ENCODE measurements at places on chromosomes 7 and 10.

DNA sequence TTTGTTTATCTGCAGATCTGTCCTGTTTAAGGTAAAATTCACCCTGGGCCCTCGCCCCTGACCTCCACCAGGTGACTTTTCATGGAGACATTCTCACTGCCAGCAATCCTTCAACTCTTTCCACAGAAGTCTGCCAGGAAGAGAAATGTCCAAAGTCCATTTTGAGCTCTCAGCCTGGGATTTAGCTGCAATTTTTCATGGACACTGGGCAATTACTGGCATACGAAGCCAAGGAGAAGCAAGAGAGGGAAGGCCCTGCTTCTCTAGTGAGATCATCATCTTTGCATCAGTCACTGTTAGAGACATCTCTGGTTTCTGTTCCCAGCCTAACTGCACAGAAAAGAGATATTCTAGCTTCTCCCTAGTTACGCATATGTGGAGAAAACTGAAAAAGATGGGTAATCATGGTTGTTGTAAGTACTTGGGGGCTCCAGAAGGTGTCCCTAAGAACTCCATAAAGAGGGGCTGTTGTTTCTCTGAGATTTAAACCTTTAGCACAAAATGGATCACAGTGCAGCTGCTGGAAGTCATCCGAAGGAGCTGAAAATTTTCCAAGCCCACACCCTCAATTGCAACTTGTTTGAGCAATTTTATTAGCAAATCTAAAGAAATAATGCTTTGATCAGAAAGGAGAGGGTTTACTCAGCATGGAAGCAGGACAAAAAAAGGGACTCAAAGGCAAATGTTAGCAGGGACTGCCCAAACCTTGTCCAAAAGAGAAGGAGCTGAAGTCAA, 168.9 kb downstream of the SNX10 start:
- DNase-seq = no peak

- DNase-seq = no peak
Measured at GRCh38 chr10:82310839-82311238, 435.8 kb downstream of the NRG3 start.

DNA sequence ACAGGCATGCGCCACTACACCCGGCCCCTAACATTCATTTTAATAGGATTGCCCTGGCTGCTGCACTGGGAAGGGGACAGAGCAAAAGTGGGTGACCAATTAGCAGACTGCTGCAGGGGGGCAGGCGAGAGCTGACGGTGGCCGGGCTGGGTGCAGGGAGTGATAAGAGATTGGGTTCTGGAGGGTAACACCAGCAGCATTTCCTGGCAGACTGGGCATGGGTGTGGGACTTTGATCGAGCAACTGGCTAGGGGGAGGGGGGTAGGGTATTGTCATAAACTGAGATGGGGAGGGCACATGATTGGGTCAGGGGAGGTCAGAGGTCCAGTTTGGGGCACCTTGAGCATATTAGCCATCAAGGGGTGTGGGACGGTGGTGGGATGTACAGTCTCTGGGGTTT, 20.2 kb upstream of the AMZ1 start:
- DNase-seq = no peak

- no peak for DNase-seq
Measured at GRCh38 chr7:79692015-79692414, 238.5 kb upstream of the MAGI2 start.
